Panc1 (cell line): ENCODE measurements at places on chromosomes 7 and 10.

GRCh38 chr10:96511044-96511945, 2.4 kb downstream of the TLL2 start:
- DNase-seq: peak; percentile 48

DNA sequence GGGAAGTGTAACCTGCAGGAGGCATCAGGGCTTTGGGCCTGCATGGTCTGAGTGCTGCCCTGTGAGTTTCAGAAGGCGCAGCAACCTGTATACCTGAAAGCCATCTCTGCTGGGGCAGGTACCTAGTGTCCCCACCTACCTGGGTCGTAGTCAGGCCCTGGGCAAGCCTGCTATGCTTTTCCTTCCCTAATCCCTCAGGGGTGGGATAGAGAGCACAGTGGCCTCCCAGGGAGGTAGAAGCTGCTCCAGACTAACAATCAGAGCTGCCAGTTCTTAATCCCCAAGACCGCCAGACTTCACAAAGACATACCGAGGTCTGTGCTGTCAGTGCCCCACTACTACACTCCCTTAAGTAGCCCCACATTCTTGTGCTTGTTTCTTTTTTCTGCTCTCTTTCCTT, 52.0 kb downstream of the PTEN start:
- no peak for DNase-seq

DNA sequence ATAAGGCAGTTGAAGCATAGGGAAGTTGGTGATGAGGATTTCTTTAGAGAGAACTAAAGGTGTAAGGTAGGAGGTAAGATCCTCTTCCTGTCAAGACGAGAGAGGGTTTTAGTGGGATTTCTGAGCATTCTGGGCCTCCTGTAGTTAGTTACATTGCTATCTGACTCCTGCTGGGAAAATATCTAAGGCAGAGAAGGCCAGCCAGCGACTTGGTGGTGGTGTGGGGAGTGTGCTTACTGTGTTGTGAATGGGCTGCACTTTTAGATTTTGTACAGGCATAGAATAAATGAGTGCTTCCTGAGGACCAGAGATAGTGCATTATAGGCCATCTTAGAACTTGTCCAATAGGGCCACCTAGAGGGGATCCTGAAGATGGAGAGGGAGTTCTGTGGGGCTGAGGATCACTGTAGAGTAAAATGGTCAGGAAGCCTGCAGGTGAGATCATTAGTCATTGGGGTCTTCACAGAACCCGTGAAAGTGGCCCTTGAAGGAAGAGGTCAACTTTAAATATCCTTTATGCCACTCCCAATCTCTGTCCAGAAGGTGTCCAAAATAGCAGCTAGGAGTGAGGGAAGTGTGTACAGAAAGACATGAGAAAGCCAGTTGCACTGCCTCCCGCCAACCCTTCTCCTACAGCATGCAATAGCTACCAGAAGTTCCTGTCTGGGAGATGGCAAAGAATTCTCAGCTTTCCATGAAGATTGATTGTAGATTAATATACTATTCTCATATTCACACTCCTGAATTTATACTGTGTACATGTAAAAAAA, 266.6 kb downstream of the POLR1F start:
- DNase-seq: peak; percentile 15

GRCh38 chr7:120654241-120654640, 203.7 kb downstream of the TSPAN12 start:
- no peak for DNase-seq

GRCh38 chr7:157775021-157775559, 438.3 kb downstream of the DNAJB6 start:
- DNase-seq: no peak

DNA sequence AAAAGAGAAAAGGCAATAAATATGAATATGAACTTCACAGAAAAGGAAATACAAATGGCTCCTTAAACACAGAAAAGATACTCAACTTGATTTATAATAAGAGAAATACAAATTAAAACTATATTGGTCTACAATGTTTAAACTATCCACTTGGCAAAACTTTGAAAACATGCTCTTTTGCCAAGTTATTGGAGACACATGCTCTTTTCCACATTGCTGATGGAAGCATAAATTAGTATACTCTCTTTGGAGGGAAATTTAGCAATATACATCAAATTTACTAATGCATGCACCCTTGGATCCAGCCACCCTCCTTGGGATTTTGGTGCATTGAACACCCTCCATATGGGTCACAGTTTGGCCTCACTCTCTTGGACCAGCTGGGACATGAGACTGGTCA, 7.9 kb downstream of the TAS2R60 start:
- no peak for DNase-seq

DNA sequence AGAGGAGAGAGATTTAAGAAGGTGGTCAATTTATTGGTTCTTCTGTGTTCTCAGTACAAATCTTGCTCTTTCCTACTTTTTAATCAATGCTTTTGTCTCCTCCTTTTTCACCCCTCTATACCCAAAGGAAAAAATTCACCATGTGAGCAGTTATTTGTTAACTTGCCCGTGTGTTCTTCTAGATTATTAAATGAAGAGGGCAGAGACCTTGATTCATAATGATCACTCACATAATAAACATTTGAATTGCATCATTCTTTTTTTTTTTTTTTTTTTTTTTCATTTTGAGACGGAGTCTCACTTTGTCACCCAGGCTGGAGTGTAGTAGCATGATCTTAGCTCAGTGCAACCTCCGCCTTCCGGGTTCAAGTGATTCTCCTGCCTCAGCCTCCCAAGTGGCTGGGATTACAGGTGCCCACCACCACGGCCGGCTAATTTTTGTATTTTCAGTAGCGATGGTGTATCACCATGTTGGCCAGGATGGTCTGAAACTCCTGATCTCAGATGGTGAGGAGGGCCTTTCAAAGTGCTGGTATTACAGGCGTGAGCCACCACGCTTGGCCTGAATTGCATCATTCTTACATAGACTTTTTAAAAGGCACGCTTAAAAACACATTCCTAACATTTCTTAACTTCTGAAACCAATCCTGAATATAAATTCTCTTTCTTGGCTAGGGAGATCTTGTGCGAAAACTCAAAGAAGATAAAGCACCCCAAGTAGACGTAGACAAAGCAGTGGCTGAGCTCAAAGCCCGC, 3.6 kb downstream of the GARS1 start:
- DNase-seq: no peak

DNA sequence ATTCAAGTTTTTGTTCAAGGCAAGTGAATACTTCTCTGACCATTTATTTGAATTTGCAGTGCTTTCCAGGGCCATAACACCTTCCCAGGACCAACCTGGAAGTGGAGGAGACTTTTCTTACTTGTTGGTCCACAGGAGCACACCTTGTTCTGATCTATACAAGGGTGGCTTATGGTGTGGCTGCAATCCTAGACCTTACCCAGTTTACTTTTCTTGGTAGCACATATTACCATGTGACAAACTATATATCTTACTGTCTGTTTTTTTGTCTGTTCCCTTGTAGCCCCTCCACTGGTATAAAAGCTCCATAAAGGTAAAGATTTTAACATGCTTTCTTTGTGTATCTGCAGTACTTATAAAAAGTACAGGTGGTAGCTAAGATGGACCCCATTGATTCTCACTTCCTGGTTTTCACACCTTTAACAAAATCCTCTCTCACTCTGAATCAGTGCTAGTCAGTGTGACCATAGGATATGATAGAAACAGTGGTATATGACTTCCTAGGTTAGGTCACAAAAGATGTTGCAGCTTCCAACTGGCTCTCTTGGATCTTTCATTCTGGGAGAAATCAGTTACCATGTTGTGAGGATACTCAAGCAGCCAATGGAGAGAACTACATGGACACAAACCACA, 5.6 kb upstream of the ASB4 start:
- no peak for DNase-seq

DNA sequence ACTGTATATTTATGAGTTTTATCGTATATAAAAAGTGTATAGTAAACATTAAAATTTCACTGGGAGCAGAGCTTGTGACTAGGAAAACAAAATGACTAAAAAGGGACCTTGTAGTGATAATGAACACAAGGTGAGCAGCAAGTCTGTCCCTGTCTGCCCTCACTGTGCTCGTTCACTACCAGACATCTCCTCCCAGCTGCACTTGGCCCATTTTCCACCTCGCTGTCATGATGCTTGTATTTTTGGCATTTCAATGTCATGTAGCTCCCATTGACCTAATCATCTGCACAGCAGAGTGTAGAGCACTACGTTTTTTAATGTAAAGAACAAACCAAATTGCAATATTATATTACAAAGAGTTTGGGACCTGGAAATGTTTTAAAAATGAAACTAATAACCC, 207.2 kb downstream of the ZEB1 start:
- DNase-seq: no peak

- peak; percentile 73 for DNase-seq
These were observed 175.1 kb downstream of the AVL9 start for GRCh38 chr7:32670110-32671025.

DNA sequence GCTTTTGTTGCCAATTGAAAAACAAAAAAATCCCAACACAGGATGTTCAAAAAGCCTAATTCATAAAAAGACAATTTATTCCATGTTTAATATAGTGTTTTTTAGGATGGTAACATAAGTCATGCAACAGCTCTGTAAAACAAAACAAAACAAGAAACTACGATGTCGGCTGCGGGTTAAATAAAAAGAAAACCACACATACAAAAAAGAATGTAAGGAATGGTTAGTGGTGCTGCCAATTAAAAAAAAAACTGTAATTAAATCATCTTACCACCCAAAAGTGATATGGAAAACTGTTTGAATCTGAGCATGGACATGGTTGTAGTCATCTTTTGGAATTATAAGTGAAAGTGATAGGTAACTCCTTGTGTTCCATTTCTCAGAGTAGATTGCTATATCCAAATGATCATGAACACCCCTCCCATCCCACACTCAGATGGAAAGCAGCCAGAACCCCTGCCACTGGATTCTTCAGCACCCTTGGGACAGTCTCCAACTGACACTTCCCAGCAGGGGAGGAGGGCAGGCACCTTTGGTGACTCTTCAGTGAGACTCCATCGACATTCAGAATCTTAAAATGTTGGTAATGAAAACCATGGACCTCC, 14.3 kb upstream of the DAGLB start:
- no peak for DNase-seq

DNA sequence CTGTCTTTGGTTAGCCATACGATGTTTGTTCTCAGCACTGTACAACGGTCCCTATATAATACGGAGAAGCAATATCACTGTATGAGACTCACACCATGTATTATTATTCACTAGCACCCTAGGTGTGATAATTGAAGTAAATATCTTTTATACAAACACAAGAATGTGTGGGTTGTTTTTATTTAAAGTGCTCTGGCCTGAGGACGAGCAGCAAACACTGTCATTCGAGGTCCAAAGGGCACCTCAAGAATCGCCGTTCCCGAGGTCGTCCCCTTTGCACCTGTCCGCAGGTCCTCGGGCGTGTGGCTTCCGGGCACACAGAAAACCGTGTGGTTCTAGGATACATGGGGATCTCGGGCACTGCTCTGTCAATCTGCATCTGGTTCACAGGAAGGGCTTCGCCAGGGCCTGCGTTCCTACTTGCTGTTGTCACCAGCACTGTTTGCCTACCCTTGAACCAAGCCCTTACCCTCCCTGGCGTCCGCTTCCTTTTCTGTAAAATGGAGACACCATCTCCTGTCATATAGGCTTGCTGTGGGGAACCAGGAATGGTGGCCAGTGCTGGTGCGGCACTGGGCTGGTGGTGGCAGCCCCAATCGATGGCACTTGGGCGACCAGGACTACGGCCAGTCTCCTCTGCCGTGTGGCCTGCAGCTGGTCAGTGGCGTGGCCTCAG, 28.5 kb upstream of the SH2B2 start:
- DNase-seq: no peak

DNA sequence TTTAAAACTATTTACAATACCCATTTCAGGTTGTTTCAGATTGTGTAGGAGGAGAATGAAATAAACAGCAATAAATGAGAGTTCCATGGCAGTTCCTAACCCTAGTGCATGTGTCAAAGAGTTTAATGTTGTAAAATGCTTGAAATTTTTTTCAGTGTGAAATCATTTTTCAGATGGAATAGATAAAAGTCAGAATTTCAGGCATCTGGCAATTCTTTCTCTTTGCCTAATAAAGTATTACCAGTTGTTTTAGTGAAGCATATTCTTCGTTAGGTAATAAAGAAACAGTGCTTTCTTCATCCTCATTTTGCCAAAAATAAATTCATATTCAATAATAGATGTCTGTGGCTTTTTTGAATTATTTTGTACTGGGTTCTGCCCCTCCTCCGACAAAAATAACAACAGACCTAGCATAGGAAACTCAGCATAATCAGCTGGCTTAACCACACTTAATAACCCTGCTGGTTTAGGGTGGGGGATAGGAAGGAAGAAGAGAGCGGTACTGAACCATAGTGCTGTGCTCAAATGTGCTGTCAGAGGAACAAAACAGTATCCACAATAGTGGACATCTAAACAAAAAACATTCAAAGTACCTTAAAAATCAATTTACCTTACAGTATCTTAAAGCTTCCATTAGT, 39.1 kb downstream of the MINDY3 start:
- DNase-seq: no peak

GRCh38 chr7:151351967-151352366, 10.4 kb downstream of the NUB1 start:
- no peak for DNase-seq
